ENCODE measurements at places on chromosomes 7 and 10.

DNA sequence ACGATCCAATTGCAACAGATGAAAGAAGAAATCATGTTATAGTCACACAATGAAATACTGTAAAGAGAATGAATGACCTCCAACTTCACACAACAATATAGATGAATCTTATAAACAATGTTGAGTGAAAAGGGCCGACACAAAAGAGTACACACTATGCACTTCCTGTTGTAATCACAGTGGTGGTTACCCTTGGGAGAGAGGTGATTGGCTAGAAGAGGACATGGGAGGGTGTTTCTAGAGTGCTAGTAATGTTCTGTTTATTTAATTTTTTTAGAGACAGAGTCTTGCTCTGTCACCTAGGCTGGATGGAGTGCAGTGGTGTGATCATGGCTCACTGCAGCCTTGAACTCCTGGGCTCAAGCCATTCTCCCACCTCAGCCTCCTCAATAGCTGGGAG lies 82.5 kb downstream of the NDUFB2 start:
- no peak for DNase-seq

DNA sequence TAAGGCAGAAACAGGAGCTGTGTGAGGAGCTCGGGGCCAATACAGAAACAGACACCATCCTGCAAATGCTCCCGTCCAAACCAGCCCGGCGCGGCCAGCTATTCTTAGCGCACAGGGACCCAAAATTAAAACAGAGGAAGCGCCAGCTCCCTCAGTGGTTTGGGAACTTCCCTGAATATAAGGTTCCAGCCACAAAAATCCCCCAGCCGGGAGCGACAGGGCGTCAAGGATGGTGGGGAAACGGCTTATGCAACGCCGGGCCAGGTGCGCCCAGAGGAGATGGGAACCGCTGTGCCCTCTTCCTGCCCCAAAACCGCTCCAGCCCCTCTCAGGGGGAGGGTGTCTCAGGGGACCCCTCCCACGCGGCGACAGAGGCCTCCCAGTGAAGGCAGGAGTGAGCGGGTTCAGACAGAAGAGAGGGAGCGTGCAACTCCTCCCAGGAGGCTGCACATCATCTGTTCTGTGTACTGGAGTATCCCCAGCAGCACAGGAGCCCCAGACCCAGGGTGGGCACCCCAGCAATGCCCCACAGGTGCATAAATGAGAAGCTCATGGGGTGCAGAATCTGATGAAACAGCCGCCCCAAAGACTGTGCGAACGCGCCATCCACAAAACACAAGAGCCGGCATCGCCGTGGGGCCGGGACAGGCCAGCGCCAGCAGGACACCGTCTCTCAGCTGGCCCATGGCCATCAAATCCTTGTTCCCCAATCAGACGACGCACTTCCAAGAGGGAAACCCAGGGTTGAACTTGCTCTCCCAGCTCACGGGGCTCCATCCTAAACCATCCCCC lies 73.9 kb upstream of the PDGFA start:
- DNase-seq: peak; percentile 60

DNA sequence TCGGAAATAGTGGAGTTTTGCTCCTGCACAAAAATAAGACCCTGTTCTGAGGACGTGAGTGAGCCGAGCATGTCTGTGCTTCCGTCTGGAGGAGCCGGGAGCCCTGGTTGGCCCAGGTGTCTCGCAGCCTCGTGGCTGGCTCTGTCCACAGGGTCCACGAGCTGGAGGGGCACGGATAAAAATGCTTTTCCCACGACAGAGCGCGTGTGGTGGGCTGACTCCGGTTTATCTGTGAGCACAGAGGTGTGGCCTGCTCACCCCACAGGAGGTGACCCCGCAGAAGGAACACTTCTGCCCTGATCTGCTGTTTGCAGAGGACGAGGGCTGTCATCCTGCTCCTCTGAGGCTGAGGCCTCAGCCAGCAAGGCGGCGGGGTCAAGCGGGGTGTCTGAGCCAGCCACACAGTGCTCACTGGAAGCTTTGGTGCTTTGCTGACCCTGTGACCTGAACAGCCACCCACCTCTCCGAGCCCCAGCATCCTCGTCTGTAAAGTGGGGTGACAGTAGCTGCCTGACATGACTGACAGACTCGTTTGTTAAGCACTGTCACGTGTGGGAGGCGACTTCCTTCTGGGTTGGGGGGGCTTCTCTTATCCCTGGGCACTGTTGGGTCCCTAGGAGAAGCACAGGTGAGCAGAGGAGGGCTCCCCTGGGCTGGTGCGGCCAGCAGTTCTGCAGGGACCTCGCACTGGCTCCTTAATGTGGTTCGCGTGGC lies 162.5 kb downstream of the DNAJB6 start:
- DNase-seq: peak; percentile 6

GRCh38 chr7:1325646-1326510 lies 93.2 kb downstream of the UNCX start:
- no peak for DNase-seq

DNA sequence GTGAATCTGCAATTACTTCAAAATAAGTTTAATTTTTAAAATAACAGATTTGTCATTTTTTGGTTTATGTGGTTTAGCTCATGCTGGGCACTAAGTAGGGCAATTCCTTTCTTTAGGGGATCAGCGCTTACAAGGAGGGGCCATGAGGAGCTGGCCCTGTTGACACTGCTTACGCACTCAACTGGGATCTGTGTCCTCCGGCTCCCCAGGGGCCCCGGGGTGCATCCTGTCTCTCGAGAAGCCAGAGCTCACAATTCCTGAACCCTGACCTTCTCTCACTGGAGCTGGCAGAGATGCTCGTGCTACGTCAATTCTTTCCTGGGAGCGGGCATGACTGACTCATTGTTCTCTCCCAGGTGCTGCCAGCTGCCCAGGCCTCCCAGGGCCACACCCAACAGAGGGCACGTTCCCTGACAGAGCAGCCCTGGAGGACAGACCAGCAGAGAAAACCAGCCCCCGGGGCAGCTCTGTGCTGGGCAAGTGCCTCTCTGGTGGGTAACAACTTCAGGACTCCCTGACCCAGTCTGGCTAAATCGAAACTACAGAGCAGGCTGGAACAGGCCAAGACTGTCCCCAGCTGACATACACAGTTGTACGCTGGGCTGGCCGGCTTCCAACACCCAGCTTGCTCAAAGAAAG lies 36.8 kb downstream of the CTBP2 start:
- DNase-seq: no peak

Data from stimulated activated naive CD8-positive, alpha-beta T cell treated with anti-CD3 and anti-CD28 coated beads, Interleukin-15, amount 100 ng/mL, for 72 hours (primary cell).